ENCODE measurements at places on chromosomes 1 and 21.
A peak's percentile ranks its signal among the peaks of the same experiment; 100 is the strongest.

- DNase-seq, result no peak
Measured at GRCh38 chr1:248886237-248886895, 19.7 kb upstream of the PGBD2 start.

DNA sequence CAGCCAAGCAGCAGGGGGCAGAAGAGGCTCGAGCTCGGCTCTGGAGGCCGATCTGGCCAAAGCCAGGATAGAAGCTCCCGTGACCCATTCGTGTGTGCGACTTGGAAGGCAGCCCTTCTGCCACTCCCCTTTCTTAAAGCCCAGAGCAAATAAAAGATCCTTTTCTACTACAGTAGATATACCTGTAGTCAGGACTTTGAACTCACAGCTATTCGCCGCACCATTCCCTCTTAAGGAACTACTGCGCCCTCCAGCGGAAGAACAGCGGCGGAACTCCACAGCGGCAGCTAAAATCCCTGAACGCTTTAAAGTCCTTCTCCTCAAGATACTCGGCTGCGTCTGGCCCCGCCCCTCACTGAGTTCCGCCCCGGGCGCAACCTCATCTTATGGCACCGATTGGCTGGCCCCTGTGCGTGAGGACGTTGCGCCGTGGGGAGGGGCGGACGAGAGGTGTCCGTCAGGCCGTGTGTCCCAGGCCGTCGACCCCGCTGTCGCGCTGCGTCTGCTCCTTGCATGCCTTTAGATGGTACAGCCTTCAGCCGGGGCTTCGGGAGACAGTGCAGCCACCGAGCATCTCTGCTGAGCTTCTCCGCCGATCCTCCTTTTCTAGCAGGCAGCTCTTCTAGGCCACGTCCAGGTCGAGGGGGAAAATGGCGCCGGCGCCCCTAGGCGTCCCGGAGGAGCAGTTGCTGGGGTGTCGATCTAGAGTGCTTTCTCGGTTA lies at the start of gene LRIG2:
TSS of gene LRIG2 (plus strand) at position 442 of the 722 bp plus-strand sequence. CDS start at position 651, 209 bp downstream.
- peak; percentile 98 for DNase-seq

GRCh38 chr1:156420205-156421061 lies 51.4 kb downstream of the RHBG start:
- peak; percentile 46 for DNase-seq

DNA sequence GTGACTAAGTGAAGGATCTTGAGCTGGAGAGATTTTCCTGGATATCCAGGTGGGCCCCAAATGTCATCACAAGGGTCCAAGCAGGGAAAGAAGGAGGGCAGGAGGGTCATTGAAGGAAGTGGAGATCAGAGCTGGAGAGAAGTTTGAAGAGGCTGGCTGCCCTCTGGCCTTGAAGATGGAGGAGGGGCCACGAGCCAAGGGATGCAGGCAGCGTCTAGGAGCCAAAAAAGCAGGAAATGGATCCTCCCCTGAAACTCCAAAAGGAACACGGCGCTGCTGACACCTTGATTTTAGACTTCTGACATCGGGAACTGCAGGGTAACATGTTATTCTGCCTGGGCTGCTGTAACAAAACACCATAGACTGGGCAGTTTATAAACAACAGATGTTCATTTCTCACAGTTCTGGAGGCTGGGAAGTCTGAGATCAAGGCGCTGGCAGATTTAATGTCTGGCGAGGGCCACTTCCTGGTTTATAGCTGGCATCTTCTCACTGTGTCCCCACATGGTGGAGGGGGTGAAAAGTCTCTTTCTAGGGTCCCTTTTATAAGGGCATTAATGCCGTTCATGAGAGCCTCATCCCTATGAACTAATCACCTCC lies 28.8 kb upstream of the ZBTB21 start:
- peak; percentile 9 for DNase-seq

DNA sequence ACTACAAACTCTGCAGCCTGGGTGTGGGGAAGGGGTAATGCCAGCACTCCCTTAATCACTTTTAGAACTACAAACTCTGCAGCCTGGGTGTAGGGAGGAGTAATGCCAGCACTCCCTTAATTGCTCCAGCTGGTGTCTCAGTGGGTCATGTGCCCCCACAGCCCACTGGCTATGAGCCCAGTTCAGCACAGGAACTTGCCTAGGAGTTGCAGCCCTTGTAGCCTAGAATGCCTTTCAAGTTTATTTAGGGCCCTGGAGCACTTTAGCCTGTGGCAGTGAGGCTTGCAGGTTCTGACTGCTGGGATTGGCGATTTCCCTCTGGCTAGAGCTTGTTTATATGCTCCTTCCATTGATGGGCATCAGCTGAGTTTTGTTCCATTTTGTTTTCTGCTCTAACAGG lies 17.1 kb downstream of the VN1R5 start:
- DNase-seq, result no peak

- peak; percentile 42 for DNase-seq
Measured at GRCh38 chr1:174982971-174983689, 16.6 kb upstream of the CACYBP start.

Measured in MV-4-11 (cell line).